ENCODE measurements at places on chromosomes 16 and 17.

GRCh38 chr17:49312722-49313121, 49.3 kb downstream of the ZNF652 start:
- DNase-seq: no peak

- no peak for DNase-seq
Observed at GRCh38 chr17:36182176-36183000, 6.0 kb upstream of the TBC1D3B start.

GRCh38 chr17:48612854-48613691, 2.0 kb downstream of the HOXB8 start:
- no peak for DNase-seq

DNA sequence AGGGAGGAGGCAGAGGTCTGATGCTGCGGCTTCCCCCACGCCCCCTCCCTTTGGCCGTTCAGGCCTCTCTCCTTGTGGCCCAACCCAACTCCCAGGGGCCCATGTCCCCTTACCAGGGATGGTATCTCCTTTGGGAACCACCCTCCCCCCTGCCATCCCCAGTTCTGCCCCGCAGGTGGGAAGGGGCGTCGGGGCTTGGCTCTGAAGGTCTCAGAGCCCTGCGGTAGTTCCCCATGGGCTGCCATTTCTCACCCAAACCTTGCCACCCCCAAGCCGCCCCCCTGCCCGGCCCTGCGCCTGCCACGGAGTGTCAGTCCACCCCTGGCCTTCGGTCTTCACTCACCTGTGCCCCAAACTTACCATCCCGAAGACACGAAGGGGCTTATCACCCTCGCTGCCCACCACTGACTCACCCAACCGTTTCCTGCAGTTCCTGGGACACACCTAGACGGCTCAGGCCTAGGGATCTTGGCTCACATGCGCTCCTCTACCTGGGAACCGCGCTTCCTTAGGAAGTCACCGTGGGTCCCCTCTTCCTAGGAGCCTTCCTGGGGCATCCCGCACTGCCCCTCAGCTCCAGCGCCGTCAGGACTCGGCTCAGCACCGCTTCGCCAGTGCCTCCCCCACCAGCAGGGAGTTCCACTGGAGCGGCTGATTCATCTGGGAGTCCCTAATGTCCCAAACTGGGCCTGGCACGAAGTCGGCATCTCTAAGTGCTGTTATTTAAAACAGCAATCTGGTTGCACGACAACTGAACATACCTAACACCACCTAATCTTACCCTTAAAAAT, 1.1 kb upstream of the DOC2A start:
- no peak for DNase-seq

GRCh38 chr16:35296962-35297653, 1837.7 kb downstream of the TP53TG3F start:
- no peak for DNase-seq

- no peak for DNase-seq
Observed at GRCh38 chr16:7843261-7843660, 510.6 kb downstream of the RBFOX1 start.

DNA sequence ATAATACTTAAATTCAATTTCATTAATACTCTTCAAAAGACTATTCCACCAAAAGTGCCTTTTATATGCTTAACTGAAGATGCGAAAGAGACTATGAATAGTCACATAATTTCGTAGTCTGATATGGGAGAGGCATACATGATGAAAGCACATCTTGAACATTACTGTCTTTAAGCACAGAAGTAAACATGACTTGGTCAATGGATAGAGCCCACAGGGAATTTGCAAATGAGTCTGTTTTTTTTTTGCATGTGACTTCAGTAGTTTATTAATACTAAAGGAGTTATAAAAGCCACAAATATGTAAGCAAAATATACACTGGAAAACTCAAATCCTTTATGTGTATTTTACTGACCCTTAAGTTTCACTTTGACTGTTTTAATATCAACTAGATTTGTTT, 15.9 kb downstream of the ADPRM start:
- DNase-seq: no peak

Data from anterior cingulate cortex (tissue), 58 donors.